ENCODE measurements at places on chromosomes 5 and 9.

- H3K4me3 ChIP-seq = no peak overlapping the region
- peaks cover 85% of the 10 kb centered on the region for H3K27me3 ChIP-seq
- no peak for DNase-seq
- no peaks in the 10 kb centered on the region for H3K4me1 ChIP-seq
- no peak overlapping the region for H3K27ac ChIP-seq
Observed at GRCh38 chr5:123047706-123048105, 11.2 kb upstream of the PPIC start.

- no peak overlapping the region for H3K4me3 ChIP-seq
- no peak overlapping the region for H3K27ac ChIP-seq
- peaks cover 20% of the 10 kb centered on the region for H3K27me3 ChIP-seq
- no peak for DNase-seq
- no peaks in the 10 kb centered on the region for H3K36me3 ChIP-seq
- no peaks in the 10 kb centered on the region for H3K4me1 ChIP-seq
Observed at GRCh38 chr9:37925786-37926736, 22.1 kb upstream of the SLC25A51 start.

DNA sequence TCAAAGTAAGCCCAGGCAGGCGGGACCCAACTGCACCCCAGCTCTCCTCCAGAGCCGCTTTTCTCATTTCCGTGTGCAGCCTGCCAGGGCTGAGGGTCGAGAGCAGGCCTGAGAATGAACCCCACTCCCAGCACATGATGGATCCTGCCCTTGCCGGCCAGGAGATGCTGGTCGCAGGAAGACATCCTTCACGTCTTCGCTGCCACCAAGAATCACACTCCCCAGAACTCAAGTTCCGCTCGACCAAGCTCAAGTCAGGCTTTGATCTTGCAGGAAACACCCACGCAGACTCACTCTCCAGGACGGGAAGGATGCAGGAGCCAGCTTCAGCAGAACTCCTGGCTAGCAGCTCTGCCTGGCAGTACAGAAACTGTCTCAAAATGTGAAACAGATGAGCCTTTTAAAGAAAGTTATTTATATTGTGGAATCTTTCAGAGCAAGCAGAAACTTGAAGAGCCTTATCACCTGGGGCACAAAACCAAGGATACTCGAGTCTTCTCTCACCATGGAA is 102.4 kb downstream of the ROR2 start:
- peaks cover 10% of the 10 kb centered on the region for H3K4me1 ChIP-seq
- DNase-seq = no peak
- H3K27ac ChIP-seq = no peak overlapping the region
- H3K4me3 ChIP-seq = no peak overlapping the region

DNA sequence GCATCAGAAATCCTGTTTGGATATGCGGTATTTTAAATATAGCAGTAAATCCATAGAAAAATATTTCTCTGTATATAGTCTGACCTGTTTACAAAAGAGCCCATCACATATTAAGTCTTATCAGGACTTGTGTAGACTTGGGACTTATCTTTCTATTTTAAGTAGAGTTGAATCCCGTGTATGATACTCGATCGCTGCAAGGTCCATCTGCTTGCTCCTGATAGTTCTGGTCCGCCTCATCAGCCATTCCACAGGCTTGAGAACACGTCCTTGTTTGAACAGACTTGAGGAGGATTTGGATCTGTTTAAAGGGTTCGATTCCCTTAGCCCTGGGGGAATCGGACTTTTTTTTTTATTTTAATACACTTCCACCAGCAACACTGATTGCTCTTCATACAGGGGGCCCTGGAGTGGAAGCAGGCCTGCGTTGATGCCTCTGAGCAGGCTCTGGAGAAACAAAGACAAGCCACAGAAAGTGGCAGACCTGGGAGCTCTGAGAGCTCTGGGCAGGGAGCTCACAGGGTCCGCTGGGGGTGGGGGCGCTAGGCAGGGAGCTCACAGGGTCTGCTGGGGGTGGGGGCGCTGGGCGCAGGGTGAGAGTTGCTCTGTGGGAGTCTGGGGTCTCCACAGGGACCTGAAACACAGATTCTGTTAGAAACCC is 112.2 kb downstream of the MVB12B start:
- peaks cover 6% of the 10 kb centered on the region for H3K36me3 ChIP-seq
- H3K27me3 ChIP-seq = no peaks in the 10 kb centered on the region
- H3K27ac ChIP-seq = peak overlapping the region; percentile 4
- H3K4me3 ChIP-seq = no peak overlapping the region

DNA sequence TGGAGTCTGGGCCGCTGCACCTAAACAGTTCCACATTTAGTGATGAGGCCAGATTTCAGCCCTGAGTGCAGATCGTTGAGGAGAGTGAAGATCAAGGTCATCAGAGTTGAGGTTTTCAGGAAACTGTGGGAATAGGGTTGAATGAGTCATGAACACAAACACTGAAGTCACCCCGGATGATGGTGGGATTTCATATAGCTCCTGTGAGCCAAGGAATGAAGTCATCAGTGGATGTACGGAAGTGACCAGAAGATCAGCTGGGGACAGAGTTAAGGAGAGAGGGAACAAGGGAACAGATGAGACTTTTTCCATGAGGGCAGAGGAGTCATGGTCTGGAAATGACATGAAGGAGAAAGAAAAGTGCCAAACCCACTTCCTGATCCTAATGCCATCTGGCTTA is 36.5 kb downstream of the PALM2AKAP2 start:
- H3K4me1 ChIP-seq = no peaks in the 10 kb centered on the region
- no peak overlapping the region for H3K4me3 ChIP-seq
- H3K27ac ChIP-seq = no peak overlapping the region
- no peaks in the 10 kb centered on the region for H3K36me3 ChIP-seq
- no peaks in the 10 kb centered on the region for H3K27me3 ChIP-seq

- no peaks in the 10 kb centered on the region for H3K36me3 ChIP-seq
- H3K27me3 ChIP-seq = peaks cover 21% of the 10 kb centered on the region
- no peak for DNase-seq
- H3K27ac ChIP-seq = no peak overlapping the region
Observed at GRCh38 chr5:59321642-59322041, 571.9 kb downstream of the PDE4D start.

DNA sequence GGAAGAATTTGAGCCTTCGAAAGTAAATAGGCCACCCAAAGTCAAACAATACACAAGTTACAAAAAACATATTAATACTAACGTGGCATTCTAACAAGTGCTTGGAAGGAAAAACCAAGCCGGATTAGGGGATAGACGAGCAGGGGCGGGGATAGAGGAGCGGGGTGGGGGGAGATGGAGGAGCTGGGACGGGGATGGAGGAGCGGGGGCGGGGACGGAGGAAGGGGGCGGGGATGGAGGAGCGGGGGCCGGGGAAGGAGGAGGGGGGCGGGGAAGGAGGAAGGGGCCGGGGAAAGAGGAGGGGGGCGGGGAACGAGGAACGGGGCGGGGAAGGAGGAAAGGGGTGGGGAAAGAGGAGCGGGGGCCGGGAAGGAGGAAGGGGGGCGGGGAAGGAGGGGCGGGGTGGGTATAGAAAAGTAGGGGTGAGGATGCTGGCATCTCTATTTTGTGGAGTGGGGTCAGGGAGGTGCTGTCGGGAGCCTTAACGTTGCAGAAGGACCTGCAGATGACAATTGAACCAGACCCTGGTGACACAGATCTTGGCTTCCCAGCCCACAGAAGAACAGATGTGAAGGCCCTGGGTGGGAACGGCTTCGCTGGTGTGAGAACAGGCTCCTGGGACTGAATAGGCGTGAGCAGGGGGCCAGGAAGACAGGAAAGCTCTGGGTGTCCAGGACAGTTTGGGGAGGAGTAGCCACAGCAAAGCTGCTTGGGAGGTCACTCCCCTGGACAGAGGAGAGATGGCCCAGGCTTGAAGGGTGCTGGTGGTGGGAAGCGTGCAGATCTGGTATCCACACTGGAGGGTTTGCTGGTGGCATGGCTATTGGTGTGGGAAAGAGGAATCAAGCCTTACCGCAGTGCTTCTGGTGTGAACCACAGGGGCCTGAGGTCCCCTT is 233.3 kb upstream of the DAP start:
- H3K27ac ChIP-seq = no peak overlapping the region
- H3K4me3 ChIP-seq = no peak overlapping the region
- DNase-seq = no peak
- no peaks in the 10 kb centered on the region for H3K4me1 ChIP-seq

GRCh38 chr9:127683723-127684122 is 23.1 kb upstream of the CFAP157 start:
- H3K4me3 ChIP-seq = no peak overlapping the region
- peaks cover 1% of the 10 kb centered on the region for H3K36me3 ChIP-seq
- H3K27me3 ChIP-seq = peaks cover 29% of the 10 kb centered on the region
- DNase-seq = no peak
- no peak overlapping the region for H3K27ac ChIP-seq

- H3K27me3 ChIP-seq = no peaks in the 10 kb centered on the region
- no peak for DNase-seq
- H3K27ac ChIP-seq = peak overlapping the region; percentile 89
- peaks cover 1% of the 10 kb centered on the region for H3K36me3 ChIP-seq
- H3K4me3 ChIP-seq = peak overlapping the region; percentile 66
Observed at GRCh38 chr9:5509573-5509972, 758 bp upstream of the PDCD1LG2 start.

- DNase-seq = no peak
- no peaks in the 10 kb centered on the region for H3K4me1 ChIP-seq
- no peaks in the 10 kb centered on the region for H3K36me3 ChIP-seq
- no peak overlapping the region for H3K27ac ChIP-seq
- peaks cover 22% of the 10 kb centered on the region for H3K27me3 ChIP-seq
- H3K4me3 ChIP-seq = no peak overlapping the region
Observed at GRCh38 chr5:177568326-177568725, 14.0 kb upstream of the FAM193B start.

DNA sequence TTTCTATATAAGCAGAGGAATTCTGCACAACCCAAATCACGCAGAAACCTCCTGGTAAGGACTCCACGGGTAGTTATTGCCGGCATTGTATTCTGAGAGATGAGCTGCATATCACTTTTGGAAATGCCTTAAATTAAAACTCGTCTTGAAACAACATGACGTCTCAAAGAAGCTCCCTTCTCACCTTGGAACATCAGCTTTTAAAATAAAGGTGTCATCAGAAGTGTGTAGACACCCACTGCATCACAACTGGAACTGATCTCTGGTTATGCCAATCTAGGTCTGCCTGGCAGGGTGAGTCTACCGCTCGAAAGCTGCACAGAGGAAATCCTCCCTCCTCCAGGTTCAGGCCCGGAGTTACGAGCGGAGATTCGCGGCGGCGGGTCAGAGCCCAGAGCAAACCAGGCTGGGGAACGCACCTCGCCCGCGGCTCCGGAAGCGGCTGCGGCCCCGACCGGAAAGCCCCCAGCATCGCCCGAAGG is 974 bp upstream of the SLC12A2 start:
- H3K4me3 ChIP-seq = peak overlapping the region; percentile 84
- peaks cover 62% of the 10 kb centered on the region for H3K4me1 ChIP-seq
- H3K36me3 ChIP-seq = peaks cover 20% of the 10 kb centered on the region
- no peaks in the 10 kb centered on the region for H3K27me3 ChIP-seq

DNA sequence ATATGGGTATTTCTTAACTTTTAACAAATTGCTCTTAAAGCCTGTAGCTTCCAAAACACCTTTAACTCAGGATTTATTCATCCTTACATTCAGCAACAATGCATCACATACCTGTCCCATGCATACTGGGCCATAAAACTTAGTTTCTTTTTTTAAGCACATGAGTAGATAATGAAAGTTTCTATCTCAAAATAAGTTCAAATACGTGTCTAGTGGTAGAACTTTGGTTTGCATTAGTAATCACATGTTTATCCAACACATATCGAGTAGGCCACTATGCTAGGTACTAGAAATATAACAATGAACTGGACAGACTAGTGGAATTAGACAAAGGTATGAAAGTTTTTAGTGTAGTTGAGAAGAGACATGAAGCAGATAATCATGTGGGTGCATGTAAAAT is 99.6 kb downstream of the DOCK2 start:
- no peak overlapping the region for H3K4me3 ChIP-seq
- H3K36me3 ChIP-seq = peaks cover 39% of the 10 kb centered on the region
- no peaks in the 10 kb centered on the region for H3K27me3 ChIP-seq
- H3K27ac ChIP-seq = peak overlapping the region; percentile 19

DNA sequence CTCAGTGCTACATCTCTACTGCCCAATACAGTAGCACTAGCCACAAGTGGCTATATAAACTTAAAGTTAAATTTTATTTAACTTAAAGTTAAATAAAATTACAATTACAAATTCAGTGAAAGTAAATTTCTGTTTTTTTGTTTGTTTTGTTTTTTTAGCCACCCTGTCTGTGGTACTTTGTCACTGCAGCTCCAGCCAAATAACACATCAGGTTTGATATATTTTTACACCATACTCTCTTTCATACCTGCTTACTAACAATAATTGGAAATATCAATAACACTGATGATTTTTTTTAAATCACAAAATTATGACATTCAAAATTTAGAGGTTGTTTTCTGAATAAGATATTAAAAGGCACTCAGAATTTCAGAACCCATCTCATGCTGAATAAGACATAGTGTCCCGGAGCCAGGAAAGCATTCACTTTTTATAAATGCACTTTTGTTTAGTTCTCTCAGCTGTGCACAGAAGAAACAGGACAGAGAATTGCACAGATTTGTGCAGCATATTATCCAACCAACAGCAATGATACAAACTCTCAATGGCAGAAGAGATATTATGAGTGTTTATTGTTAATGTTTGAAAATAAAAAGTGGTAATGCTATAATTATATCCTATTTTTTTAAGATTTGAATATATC is 92.6 kb downstream of the EDIL3 start:
- H3K27ac ChIP-seq = no peak overlapping the region
- no peak for DNase-seq
- no peaks in the 10 kb centered on the region for H3K36me3 ChIP-seq
- no peak overlapping the region for H3K4me3 ChIP-seq

Measured in central memory CD8-positive, alpha-beta T cell (primary cell).